Stimulated activated CD8-positive, alpha-beta memory T cell treated with anti-CD3 and anti-CD28 coated beads, Interleukin-15, amount 100 ng/mL, for 48 hours (primary cell): ENCODE measurements at places on chromosomes 11 and 22.
A peak's percentile ranks its signal among the peaks of the same experiment; 100 is the strongest.

GRCh38 chr11:125451400-125452124, 44.5 kb downstream of the FEZ1 start:
- no peak for DNase-seq

GRCh38 chr11:69658626-69659450, 16.3 kb downstream of the LTO1 start:
- no peak for DNase-seq

- no peak for DNase-seq
Measured at GRCh38 chr11:119478711-119479285, 55.8 kb upstream of the THY1 start.

DNA sequence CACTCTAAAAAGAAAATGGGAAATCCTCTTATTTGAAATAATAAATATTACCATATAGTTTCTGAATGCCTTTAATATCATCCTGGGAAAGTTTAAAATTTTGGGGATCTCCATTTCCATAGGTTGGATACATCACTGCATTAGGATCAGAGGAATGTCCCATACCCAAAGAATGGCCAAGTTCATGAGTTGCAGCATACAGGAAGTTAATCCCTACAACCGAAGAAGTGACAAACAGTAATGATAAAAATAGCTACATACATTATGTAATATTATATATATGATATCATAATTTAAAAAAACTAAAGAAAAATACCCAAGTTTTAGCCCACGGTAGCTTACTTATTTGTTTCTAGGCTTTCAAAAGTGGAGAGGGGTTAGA, 7.4 kb downstream of the MMP7 start:
- no peak for DNase-seq

DNA sequence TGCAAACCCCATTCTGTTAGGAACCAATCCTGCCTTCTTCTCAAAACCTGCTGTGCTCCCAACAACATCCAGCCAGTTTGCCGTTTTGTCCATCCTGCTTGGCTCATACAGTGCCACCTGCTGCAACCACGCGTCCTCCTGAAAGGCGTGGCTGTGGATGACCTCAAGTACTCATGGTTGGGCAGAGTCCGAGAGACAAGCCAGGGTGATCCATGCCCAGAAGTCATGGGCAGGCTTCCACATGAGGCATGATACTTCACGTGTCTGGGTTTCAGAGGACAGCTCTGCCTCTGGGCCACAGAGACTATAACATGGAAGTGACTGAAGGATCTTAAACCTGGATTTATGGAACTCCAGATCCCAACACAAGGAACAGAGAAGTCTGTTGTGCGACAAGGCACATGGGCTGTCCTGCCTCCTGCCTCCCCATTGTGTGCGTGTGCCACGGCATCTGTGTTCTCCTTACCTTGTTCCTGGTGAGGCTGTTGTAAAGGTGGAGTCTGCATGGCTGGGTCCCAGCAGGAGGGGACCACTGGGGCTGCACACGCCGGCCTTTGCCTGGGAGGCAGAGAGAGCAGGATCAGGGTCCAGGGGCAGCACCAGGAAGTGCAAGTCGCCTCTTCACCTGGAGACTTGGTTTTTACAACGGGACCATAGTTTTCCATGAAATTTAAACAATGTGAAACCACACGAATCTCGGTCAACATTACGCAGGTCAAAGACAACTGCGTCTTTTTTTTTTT, 15.4 kb downstream of the CARS1 start:
- DNase-seq: no peak

- DNase-seq: no peak
Measured at GRCh38 chr11:116862951-116863350, 25.5 kb upstream of the APOA1 start.

GRCh38 chr11:125407046-125407445, 89.0 kb downstream of the FEZ1 start:
- no peak for DNase-seq

- DNase-seq: no peak
Measured at GRCh38 chr11:95076416-95076815, 9.7 kb downstream of the SRSF8 start.

DNA sequence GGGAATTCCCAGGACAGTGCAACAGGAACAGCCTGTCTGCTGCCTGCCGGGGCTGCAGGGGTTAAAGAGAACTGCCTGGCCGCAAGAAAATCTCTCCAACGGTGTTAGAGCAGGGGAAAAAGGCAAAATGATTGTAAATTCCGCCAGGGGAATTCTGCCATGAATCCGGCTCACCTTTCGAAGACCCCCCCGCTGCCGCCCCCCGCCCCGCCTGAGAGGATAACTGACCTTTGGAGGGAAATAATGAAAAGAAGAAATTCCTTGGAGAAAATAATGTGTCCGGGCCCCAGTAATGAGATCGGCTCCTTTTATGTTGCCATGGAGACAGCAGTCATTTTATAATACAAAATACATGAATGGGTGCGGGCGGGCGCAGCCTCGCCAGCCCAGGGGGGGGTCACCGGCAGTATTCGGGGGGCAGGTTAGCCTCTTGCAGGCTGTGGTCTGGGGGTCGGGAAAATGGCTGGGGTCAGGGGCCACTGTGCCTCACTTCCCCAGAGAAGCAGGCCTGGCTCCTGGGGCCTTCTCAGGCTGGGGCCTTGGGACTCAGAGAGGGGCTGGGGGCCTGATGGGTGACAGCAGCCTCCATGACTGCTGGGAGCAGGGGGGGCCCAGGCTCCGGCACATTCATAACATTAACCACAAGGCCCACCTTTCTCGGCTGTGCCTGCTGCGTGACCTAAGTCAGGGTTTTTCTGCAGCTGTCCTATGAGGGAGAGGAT, 228.1 kb downstream of the MN1 start:
- DNase-seq: no peak

- DNase-seq: no peak
Measured at GRCh38 chr22:18927020-18927419, 9.1 kb downstream of the PRODH start.

DNA sequence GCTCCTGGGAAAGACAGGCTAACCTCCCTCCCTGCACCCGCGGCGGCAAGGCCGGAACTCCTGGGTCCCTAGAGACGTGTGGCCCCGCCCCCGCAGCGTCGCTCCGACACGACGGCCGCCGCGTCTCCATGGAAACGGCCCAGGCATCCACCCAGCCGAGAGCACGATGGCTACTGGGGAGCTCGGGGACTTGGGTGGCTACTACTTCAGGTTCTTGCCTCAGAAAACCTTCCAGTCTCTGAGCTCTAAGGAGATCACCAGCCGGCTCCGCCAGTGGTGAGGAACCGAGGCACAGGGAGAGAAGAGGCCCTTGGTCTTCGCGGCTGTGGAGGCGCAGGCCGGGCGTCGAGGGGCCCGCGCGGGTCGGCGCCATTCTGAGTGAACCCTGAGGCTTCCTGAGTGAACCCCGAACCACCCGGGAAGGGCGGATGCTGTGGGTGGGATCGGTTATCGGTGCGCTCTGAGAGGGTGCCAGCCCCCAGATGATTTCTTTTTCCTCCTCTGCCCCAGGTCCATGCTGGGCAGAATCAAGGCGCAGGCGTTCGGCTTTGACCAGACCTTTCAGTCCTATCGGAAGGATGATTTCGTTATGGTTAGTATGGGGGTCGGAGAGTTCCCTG, at the start of gene CFAP300:
Gene CFAP300 (plus strand): TSS at position 133 of the 620 bp plus-strand sequence. CDS start 34 bp downstream, at position 167.
- peak; percentile 15 for DNase-seq

DNA sequence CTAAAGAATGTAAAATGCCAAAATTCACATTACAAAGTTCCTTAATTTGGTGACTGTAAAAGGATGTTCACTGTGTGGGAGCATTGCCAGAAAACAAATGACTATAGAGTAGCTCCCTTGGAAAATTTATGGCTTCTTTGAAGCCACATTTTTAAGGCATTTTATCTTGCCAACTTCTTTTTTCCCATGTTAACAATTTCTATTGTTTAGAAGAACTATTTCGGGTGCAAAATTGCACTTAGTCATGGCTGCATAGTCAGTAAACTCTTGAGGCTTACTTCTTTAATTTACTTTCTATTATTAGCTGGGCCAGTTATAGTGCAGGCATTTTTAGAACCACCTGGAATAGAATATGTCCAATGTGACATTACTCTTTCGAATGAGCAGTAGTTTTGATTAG, 515.3 kb downstream of the JRKL start:
- no peak for DNase-seq

DNA sequence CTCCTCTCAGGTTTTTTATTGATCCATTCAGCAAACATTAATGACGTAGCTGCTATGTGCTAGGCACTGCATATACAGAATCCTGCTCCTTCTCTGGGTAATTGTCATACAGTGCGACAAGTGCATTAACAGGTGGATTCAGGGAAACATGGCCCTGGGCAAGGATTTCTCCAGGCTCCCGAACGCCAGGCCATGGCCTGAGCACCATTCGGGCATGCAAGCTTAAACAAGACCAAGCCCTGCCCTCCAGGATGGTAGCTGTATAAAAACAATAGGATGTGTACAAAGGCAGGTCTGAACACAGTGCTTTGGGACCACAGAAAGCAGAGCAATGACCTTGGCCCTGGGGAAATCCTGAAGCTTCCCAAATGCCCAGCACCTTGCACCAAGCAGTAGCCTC, 9.1 kb upstream of the SYT7 start:
- no peak for DNase-seq

DNA sequence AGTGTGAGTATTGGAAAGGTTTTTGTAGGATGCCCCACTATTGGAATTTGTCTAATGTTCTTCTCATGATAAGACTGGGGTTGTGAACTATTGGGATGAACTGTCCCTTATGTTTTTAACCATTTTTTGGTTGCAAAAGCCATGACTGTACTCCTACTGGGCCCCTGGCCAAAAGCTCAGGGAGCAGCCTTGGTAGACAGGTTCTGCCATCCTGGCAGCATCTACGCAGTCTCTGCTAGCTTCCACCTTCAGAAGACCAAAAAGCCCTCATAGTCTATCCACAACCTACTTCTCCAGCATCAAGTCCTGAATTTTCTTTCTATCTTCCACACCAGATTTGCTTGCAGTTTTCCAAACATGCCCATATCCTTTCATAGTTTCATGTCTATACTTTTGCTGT, 211.8 kb downstream of the TENM4 start:
- no peak for DNase-seq

- DNase-seq: no peak
Measured at GRCh38 chr22:17974087-17974486, 50.3 kb downstream of the MICAL3 start.

GRCh38 chr11:88308576-88308975, 29.0 kb downstream of the CTSC start:
- no peak for DNase-seq

DNA sequence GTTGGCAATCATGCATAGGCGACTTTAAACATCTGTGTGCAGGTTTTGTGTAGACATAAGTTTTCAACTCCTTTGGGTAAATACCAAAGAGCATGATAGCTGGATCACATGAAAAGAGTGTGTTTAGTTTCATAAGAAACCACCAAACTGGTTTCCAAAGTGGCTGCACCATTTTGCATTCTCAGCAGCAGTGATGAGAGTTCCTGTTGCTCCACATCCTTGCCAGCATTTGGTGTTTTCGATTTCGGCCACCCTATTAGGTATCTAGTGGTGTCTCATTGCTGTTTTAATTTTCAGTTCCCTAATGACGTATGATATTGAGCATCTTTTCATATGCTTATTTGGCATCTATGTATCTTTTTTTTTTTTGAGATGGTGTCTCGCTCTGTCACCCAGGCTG, 62.8 kb upstream of the CCND1 start:
- no peak for DNase-seq

DNA sequence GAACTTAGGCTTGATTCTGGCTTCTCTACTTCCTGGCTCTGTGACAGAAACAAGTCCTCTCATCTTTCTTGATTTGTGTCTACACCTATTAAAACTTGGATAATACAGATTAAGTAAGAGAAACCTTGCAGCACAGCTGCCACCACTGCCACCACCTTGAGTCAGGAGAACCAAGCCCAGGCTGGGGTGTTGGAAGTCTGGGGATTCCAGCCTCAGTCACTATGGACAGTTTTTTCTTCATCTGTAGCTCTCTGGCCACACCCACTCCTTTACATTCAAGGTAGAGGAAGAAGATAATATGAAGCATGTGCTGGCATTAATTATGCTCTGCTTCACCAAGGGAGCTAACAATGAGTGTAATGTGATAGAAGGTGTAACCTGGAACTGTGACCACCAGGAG, 75.7 kb downstream of the RELT start:
- DNase-seq: no peak
